ENCODE measurements at places on chromosomes 4 and X. TPM values are rescaled to one million over a fixed set of nuclear protein-coding genes. Genes with fewer than 3 reads are reported as not detected.

GRCh38 chr4:54971474-54971950 lies 153.9 kb downstream of the KDR start:
- H3K4me3 ChIP-seq, result no peak overlapping the region
- no peaks in the 10 kb centered on the region for H3K4me1 ChIP-seq
- H3K36me3 ChIP-seq, result no peaks in the 10 kb centered on the region

The VCX3B gene
- total RNA-seq, result not detected

The ATG4A gene
- total RNA-seq, result 7.6 TPM

The HHIP gene
- not detected for total RNA-seq

DNA sequence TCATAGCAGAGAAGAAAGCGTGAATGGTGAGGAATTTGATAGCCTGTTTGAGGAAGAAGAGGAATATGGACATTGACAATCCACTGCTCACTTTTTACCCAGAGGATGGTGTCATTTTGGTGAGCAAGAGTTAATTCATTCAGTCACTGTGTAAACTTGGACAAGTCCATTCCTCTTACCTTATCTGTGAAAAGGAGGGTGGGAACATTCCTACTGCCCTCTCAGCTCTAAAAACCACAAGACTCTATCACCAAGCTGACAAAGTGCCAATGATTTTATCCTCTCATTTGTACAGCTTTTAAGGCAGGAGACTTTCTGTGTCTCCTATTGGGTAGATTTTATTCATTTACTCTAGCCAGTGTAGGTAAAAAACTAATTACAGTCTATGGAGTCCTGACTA lies 103.8 kb downstream of the LUZP4 start:
- H3K27me3 ChIP-seq, result no peaks in the 10 kb centered on the region
- H3K4me1 ChIP-seq, result no peaks in the 10 kb centered on the region
- H3K27ac ChIP-seq, result no peak overlapping the region
- no peaks in the 10 kb centered on the region for H3K36me3 ChIP-seq
- H3K4me3 ChIP-seq, result no peak overlapping the region

- H3K36me3 ChIP-seq, result no peaks in the 10 kb centered on the region
- no peak for DNase-seq
- no peak overlapping the region for H3K4me3 ChIP-seq
- no peak overlapping the region for H3K27ac ChIP-seq
Observed at GRCh38 chr4:88276952-88277710, 7.2 kb downstream of the PPM1K start.

DNA sequence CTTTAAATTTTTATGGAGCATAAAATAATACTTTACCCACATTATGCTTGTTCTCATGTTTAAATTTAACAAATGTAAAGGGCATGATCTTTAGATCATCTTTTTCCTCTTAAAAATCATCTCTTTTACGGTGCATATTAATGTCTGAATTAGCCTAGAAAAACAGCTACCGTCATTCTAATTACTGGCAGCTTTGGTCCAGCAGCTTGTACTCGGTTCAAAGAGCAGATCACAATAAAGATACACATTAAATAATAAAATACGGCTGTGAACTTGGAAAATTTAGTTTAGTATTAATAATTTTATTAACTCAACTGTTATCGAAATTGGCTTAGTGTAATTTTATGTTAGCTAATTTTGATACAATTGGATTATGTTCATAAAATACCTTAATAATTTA lies 19.1 kb downstream of the CCSER1 start:
- H3K4me3 ChIP-seq, result no peak overlapping the region
- no peak overlapping the region for H3K27ac ChIP-seq
- H3K27me3 ChIP-seq, result no peaks in the 10 kb centered on the region
- DNase-seq, result no peak

The FAM184B gene
- not detected for total RNA-seq

GRCh38 chr4:101286663-101287062 lies 60.7 kb downstream of the PPP3CA start:
- no peaks in the 10 kb centered on the region for H3K36me3 ChIP-seq
- no peak for DNase-seq
- peaks cover 81% of the 10 kb centered on the region for H3K4me1 ChIP-seq
- H3K27ac ChIP-seq, result no peak overlapping the region
- no peaks in the 10 kb centered on the region for H3K27me3 ChIP-seq

- H3K4me3 ChIP-seq, result no peak overlapping the region
- H3K27ac ChIP-seq, result no peak overlapping the region
- no peaks in the 10 kb centered on the region for H3K36me3 ChIP-seq
- H3K27me3 ChIP-seq, result no peaks in the 10 kb centered on the region
- H3K4me1 ChIP-seq, result no peaks in the 10 kb centered on the region
- DNase-seq, result no peak
Observed at GRCh38 chrX:134821901-134822300, 163.6 kb upstream of the PLAC1 start.

The GAGE2A gene
- not detected for total RNA-seq

DNA sequence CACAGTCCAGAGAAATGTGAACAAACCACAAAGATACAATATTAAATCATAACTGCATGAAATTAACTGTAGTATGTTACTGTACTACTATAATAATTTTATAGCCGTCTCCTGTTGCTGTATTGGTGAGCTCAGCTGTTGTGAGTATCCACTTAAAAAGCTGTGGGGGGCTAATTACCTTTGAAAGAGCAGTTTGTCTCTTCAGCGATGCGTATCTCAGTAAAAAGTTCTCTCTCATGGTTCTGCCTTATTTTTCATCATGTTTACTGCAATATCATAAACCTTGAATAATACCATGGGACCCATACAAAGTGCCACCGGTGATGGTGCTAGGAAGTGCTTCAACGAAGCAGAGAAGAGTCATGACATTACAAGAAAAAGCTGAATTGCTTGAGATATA lies 8.4 kb upstream of the MSMO1 start:
- no peaks in the 10 kb centered on the region for H3K4me1 ChIP-seq
- H3K27ac ChIP-seq, result no peak overlapping the region

- no peak overlapping the region for H3K27ac ChIP-seq
- H3K36me3 ChIP-seq, result no peaks in the 10 kb centered on the region
- H3K4me1 ChIP-seq, result no peaks in the 10 kb centered on the region
- no peak for DNase-seq
- no peaks in the 10 kb centered on the region for H3K27me3 ChIP-seq
Observed at GRCh38 chr4:14749910-14750309, 252.4 kb upstream of the CPEB2 start.

The ASB12 gene
- total RNA-seq, result not detected

The CCKAR gene
- not detected for total RNA-seq

- no peak overlapping the region for H3K27ac ChIP-seq
- H3K36me3 ChIP-seq, result no peaks in the 10 kb centered on the region
- no peaks in the 10 kb centered on the region for H3K4me1 ChIP-seq
Observed at GRCh38 chrX:83469551-83469950, 38.5 kb upstream of the POU3F4 start.

The DCAF12L1 gene
- not detected for total RNA-seq

The MAGEA9 gene
- total RNA-seq, result not detected

GRCh38 chr4:76951672-76952010 lies 2.1 kb downstream of the SEPTIN11 start:
- H3K27me3 ChIP-seq, result no peaks in the 10 kb centered on the region
- H3K27ac ChIP-seq, result no peak overlapping the region
- no peak overlapping the region for H3K4me3 ChIP-seq
- no peak for DNase-seq
- H3K4me1 ChIP-seq, result peaks cover 23% of the 10 kb centered on the region
- no peaks in the 10 kb centered on the region for H3K36me3 ChIP-seq

- peaks cover 6% of the 10 kb centered on the region for H3K36me3 ChIP-seq
- peak overlapping the region; percentile 50 for H3K4me3 ChIP-seq
- no peak for DNase-seq
- H3K27me3 ChIP-seq, result no peaks in the 10 kb centered on the region
Observed at GRCh38 chrX:41336447-41336846, 2.5 kb downstream of the DDX3X start.

DNA sequence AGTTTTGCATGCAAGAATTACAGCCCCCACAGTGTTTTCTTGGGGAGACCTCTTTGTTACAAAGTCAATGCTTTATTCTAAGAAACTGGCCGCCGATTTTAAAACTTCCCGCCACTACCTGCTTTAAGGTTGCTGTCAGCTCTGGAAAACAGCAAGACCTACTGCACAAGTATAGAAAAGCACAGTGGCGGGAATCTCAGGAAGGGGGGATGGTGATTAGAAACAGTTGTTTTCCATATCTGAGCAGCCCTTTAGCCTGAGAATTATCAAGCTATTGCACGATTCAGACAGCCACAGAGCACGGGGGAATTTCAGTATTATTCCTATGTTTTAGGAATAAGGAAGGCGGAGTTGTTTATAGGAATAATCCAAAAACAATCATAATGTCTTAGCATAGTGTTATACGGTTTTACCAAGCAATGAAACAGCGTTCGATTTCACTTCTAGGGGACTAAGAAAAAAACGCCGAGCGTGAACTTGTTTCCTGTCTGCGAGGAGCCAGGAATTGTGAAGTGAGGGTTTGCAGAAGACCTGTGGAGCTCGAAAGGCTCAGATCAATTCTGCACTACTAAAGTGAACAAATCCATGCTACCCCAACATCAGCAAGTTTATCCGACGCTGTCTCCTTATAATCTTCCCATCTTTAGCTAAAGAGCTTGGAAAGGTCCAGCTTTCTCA lies 81.3 kb downstream of the HMGN5 start:
- H3K27ac ChIP-seq, result no peak overlapping the region
- DNase-seq, result no peak
- peak overlapping the region; percentile 62 for H3K4me3 ChIP-seq
- H3K27me3 ChIP-seq, result no peaks in the 10 kb centered on the region
- H3K36me3 ChIP-seq, result no peaks in the 10 kb centered on the region
- no peaks in the 10 kb centered on the region for H3K4me1 ChIP-seq

DNA sequence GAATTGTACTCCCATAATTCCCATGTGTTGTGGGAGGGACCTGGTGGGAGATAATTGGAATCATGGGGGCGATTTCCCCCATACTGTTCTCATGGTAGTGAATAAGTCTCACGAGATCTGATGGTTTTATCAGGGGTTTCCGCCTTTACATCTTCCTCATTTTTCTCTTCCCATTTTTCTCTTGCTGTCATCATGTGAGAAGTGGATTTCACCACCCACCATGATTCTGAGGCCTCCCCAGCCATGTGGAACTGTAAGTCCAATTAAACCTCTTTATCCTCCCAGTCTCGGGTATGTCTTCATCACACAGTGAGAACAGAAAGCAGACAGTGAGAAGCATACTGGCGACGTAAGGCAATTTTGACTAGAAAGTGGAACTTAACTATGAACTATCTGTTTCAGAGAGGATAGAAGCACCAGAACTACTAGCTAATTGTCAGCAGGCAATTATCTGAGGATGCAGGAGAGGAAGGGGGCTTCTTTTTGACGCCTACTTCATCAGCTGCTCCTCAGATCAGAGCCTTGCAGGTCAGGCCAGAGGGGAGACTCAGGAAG lies 8.5 kb upstream of the GPR50 start:
- no peaks in the 10 kb centered on the region for H3K4me1 ChIP-seq
- H3K36me3 ChIP-seq, result no peaks in the 10 kb centered on the region
- no peak overlapping the region for H3K27ac ChIP-seq
- no peak for DNase-seq

The ELK1 gene
- 38.3 TPM for total RNA-seq

DNA sequence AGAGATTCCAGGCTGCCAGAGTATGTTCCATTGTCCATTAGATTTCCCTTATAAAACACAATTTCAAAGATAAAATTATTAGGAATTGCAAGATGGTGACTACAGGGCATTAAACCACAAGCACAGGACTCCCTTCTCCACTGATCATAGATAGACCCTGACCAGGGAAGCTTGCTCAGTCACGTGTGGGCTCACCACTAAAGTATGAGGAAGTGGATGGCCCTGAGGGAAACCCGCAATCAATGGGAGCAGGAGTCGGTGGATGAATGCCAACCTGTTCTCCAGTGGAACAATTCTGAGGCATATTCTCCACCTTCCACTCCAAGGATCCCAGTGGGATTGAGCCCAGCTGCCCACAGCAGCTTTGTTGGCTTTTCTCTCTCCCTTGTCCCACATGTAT lies 515.7 kb downstream of the BCOR start:
- H3K36me3 ChIP-seq, result no peaks in the 10 kb centered on the region
- no peaks in the 10 kb centered on the region for H3K27me3 ChIP-seq
- DNase-seq, result no peak
- peaks cover 11% of the 10 kb centered on the region for H3K4me1 ChIP-seq

DNA sequence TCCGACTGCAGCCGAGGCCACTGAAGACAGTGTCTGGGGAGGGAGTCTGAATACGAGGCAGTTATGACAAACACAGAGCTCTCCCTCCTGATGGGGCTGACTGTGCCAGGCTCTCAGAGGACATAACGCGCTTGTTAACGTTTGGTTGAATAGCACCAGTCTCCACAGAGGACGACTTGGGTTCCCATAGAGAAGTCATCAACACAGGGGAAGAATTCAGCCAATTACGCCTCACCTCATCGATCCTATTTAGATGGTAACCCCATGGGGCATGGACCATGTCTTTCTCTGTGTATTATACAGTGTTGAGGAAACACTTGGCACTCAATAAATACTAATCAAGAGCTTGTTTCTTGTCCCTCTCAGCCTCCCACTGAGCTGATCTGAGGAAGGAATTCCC lies 642.6 kb upstream of the LCORL start:
- DNase-seq, result peak; percentile 25
- no peak overlapping the region for H3K4me3 ChIP-seq
- no peaks in the 10 kb centered on the region for H3K4me1 ChIP-seq
- no peak overlapping the region for H3K27ac ChIP-seq

The C1QTNF7 gene
- total RNA-seq, result not detected

- no peak overlapping the region for H3K4me3 ChIP-seq
- H3K27me3 ChIP-seq, result no peaks in the 10 kb centered on the region
- H3K27ac ChIP-seq, result no peak overlapping the region
Observed at GRCh38 chr4:124530464-124531077, 182.0 kb downstream of the ANKRD50 start.

DNA sequence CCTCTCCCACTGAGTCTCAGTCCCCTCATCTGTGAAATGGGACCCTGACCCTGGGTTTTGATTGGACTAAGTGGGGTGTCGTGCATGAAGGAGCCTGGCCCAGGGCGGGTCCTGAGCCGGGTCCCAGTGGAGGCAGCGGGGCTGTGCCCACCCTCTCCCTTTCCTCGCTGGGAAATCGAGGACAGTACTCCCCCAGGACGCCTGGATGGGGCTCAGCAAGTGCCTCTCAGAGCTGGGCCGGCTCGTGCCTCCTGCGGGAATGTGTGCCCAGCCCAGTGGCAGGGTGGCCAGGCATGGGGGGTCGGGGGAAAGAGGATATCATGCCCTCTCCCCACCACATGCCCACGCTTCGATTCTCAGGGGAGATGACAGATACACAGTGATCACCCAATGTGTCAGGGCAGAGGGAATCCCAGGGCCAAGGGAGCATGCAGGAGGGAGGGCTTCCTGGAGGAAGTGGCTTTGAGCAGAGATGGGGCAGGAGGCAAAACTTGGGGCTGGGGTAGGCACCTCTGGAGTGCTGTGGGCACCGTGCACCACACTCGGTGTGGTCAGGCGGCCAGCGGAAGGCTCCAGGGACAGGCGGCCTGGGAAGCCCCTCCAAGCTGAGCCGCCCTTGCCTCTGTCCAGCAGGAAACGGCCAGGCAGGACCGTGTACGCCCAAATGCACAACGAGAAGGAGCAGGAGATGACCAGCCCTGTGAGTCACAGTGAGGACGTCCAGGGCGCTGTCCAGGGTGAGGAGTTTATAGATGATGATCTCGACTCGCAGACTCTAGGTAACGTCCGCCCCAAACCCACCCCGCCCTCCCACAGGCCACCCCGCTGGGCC lies 203.0 kb downstream of the AFAP1 start:
- H3K4me1 ChIP-seq, result no peaks in the 10 kb centered on the region
- H3K27ac ChIP-seq, result no peak overlapping the region
- no peak overlapping the region for H3K4me3 ChIP-seq
